Muscle of leg (tissue), 16 donors: ENCODE measurements at places on chromosomes 12 and 14. TPM values are rescaled to one million over a fixed set of nuclear protein-coding genes. Genes with fewer than 3 reads are reported as not detected.

- peaks cover 72% of the 10 kb centered on the region for H3K4me1 ChIP-seq
- H3K36me3 ChIP-seq = peaks cover 99% of the 10 kb centered on the region
- no peak overlapping the region for H3K4me3 ChIP-seq
- no peaks in the 10 kb centered on the region for H3K27me3 ChIP-seq
Observed at GRCh38 chr12:53061404-53062010, 11.6 kb downstream of the TNS2 start.

DNA sequence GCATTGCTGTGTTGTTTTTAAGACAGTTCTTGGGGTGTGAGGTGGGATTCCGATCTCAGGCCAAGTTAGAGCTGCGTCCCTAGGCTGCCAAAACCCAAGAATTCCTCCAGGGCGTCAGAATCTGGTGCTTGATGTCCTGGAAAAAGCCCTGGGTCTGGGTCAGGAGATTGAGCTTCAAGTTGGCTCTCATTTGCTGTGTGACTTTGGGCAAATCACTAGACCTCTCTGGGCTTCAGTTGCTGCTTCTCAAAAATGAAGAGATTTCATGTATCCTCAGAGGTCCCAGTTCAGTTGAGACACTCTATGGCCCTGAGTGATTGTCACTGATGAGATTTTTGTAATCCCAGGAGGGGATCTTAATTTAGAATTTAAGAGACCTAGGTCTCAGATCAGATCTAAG is 1.9 kb downstream of the WSCD2 start:
- no peak overlapping the region for H3K27ac ChIP-seq
- no peak for DNase-seq
- H3K36me3 ChIP-seq = no peaks in the 10 kb centered on the region
- H3K4me3 ChIP-seq = no peak overlapping the region

GRCh38 chr14:102893452-102893851 is 29.0 kb upstream of the AMN start:
- peaks cover 4% of the 10 kb centered on the region for H3K4me1 ChIP-seq
- peaks cover 19% of the 10 kb centered on the region for H3K36me3 ChIP-seq
- no peak overlapping the region for H3K4me3 ChIP-seq
- H3K27me3 ChIP-seq = no peaks in the 10 kb centered on the region

- DNase-seq = no peak
- H3K36me3 ChIP-seq = peaks cover 6% of the 10 kb centered on the region
- H3K27me3 ChIP-seq = peaks cover 27% of the 10 kb centered on the region
- peaks cover 37% of the 10 kb centered on the region for H3K4me1 ChIP-seq
- H3K4me3 ChIP-seq = no peak overlapping the region
Observed at GRCh38 chr12:54136844-54137580, 51.8 kb downstream of the SMUG1 start.

RPGRIP1 gene
- total RNA-seq = 0.18 TPM

DNA sequence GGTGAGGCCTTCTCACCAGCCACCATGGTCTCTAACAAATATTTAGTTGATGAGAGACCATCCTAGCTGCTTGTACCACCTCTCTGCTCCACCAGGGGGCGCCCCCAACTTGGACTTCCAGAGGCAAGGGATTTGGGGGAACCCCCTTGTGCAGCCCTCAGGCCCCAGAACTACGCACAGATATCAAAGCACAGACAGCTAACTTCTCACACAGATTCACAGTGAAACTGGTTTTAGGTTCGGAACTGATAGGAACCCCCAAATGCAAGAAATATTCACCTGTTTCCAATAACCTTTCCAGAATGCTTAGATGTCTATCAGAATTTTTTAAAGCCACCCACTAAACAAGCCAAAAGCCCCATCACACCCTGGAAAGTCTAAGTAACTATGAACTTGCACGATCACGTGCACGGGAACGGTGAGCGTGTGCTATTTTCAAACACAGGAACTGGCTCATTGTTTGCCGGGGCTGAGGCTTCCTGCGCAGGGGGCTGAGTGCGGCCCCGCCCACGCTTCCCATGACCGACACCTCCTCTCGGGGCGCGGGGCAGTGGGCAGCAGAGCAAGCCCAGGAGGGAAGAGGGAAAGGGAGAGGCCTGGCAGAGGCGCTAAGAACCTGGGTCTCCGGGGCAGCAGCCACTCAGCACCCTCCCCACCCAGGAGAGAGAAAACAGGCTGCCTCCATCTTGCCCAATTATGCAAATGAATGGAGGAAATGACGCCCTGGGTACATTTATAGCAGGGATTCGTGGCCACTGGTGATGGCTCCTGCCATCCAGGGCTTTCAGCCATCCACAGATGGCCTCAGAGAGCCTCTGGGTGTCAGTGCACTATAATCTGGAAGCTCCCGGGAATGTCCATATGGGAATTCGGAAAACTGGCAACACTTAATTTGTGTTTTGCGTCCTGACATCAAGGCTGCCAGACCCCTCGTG is 79.4 kb upstream of the GPR68 start:
- peak overlapping the region; percentile 19 for H3K4me3 ChIP-seq
- peak; percentile 83 for DNase-seq
- peaks cover 52% of the 10 kb centered on the region for H3K4me1 ChIP-seq

DNA sequence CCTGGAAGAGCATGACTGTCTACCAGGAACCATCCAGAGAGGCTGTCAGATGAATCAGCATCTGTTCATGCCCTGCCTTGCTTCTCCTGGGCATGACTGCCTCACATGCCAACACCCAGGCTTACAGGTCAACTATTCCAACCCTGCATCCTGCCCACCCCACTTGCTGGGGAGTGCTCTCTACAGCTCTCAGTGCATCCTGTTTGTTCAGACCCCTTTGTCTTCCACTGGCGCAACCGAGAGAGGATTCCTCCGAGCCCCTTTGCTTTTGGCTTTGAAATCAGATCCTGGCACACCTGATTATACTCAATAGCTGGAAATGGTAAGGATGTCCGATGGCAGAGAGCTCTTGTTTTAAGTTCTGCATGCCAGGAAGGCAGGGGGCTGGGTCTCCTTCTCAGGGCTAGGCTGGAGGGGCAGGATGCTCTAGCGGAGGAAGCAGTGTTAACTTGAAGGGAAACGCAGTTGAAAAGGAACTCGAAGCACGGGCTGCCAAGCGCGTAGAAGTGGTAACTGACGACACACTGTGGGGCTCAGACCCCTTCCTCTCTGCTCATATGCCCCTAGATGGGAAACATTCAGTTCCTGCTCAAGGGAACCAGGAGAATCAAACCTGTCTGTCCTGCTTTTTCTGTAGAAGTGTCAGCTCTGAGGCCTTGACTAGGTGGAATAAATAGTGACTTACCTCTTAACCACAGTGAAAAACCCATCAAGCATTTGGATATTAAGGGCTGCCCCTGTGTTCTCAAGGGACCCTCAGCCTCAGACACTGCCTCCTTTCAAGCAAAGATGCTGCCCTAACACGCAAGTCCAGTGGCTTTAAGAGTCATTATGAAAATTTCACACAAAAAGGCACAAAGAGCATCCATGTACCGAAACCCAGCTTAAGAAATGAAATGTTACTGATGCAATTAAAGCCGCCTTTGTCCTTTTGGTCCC is 297.5 kb downstream of the ZFP36L1 start:
- DNase-seq = no peak
- H3K4me1 ChIP-seq = peaks cover 6% of the 10 kb centered on the region
- H3K36me3 ChIP-seq = no peaks in the 10 kb centered on the region
- H3K27me3 ChIP-seq = no peaks in the 10 kb centered on the region
- no peak overlapping the region for H3K4me3 ChIP-seq

RASSF9 gene
- total RNA-seq = 2.3 TPM

DNA sequence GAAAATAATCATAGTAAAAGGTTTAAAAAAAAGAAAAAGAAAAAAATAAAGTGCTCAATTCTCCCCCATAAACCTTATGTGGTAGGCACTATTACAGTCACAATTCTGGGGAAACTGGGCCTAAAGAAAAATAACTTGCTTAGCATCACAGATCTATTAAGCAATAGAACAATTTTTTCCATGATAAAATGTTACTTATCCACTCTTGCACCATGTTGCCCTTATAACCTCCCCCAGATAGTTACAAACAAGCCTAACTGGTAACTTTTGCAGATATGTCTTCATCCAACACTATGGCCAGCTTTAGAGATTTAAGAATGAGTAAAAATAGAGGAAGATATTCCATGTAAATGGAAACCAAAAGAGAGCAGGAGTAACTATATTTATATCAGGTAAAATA is 164.8 kb downstream of the DUSP6 start:
- no peaks in the 10 kb centered on the region for H3K36me3 ChIP-seq
- no peaks in the 10 kb centered on the region for H3K4me1 ChIP-seq
- no peak overlapping the region for H3K27ac ChIP-seq
- no peaks in the 10 kb centered on the region for H3K27me3 ChIP-seq
- no peak for DNase-seq
- H3K4me3 ChIP-seq = no peak overlapping the region

TAMALIN gene
- 17.1 TPM for total RNA-seq

DNA sequence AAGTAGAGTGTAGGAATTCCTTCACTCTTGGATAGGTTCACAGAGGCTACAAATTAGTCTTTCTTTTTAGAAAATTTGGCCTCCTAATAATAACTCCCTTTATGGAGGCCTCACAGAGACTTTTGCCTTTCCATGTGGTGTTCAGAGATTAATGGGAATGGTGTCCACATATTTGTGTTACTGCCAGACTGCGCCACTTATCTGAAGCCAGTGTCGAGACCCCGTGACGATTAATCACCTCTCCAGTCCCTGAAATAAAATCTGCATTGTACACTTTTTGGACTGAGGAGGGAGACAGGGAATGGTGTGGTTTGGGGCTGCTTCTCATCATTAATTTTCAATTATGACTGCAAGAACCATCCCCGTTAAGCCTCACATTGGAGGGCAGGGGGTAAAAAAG is 980.5 kb downstream of the FLRT2 start:
- no peaks in the 10 kb centered on the region for H3K27me3 ChIP-seq
- no peaks in the 10 kb centered on the region for H3K36me3 ChIP-seq
- no peaks in the 10 kb centered on the region for H3K4me1 ChIP-seq
- DNase-seq = no peak

DNA sequence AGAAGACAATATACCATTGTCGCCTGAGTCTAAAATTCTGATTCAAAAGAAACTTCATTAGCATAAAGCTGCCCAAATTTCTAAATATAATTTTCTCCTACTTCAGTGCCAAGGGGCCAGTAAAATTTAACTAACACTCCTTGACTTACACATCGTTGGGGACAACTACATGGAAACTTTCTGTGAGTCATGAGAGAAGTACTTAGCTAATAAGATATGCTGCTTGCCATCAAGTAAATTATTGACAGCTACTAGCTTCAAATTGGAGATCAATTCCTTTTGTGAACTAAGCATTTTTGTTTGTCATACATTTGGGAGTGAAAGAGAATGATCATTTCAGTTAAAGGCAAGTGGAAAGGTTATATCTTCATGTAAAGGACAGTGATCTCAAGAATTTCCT is 373.3 kb downstream of the MDGA2 start:
- no peaks in the 10 kb centered on the region for H3K27me3 ChIP-seq
- DNase-seq = no peak
- H3K4me3 ChIP-seq = no peak overlapping the region
- H3K4me1 ChIP-seq = no peaks in the 10 kb centered on the region
- no peak overlapping the region for H3K27ac ChIP-seq
- no peaks in the 10 kb centered on the region for H3K36me3 ChIP-seq

SGPP1 gene
- 8.8 TPM for total RNA-seq

GRCh38 chr12:133226690-133227089 is 9.0 kb downstream of the ANHX start:
- no peaks in the 10 kb centered on the region for H3K27me3 ChIP-seq
- no peak overlapping the region for H3K4me3 ChIP-seq
- H3K27ac ChIP-seq = no peak overlapping the region
- H3K4me1 ChIP-seq = no peaks in the 10 kb centered on the region
- no peak for DNase-seq
- H3K36me3 ChIP-seq = no peaks in the 10 kb centered on the region

GRIN2B gene
- 0.58 TPM for total RNA-seq

A2ML1 gene
- total RNA-seq = not detected

- H3K27me3 ChIP-seq = peaks cover 2% of the 10 kb centered on the region
- no peak overlapping the region for H3K4me3 ChIP-seq
- peaks cover 4% of the 10 kb centered on the region for H3K36me3 ChIP-seq
- H3K4me1 ChIP-seq = peaks cover 47% of the 10 kb centered on the region
Observed at GRCh38 chr12:51904951-51905470, 2.3 kb upstream of the ACVRL1 start.

GRCh38 chr12:9598363-9598762 is 9.4 kb downstream of the KLRB1 start:
- no peaks in the 10 kb centered on the region for H3K36me3 ChIP-seq
- no peaks in the 10 kb centered on the region for H3K27me3 ChIP-seq
- H3K27ac ChIP-seq = no peak overlapping the region
- H3K4me3 ChIP-seq = no peak overlapping the region
- H3K4me1 ChIP-seq = no peaks in the 10 kb centered on the region

- H3K4me1 ChIP-seq = peaks cover 5% of the 10 kb centered on the region
- H3K36me3 ChIP-seq = no peaks in the 10 kb centered on the region
- no peak for DNase-seq
- H3K27ac ChIP-seq = no peak overlapping the region
- peaks cover 8% of the 10 kb centered on the region for H3K27me3 ChIP-seq
Observed at GRCh38 chr14:65184032-65184764, 81.9 kb upstream of the MAX start.
